CD4-positive, alpha-beta T cell treated with Interleukin-1 beta for 1 hour (primary cell): ENCODE measurements at places on chromosomes 5 and 9.

DNA sequence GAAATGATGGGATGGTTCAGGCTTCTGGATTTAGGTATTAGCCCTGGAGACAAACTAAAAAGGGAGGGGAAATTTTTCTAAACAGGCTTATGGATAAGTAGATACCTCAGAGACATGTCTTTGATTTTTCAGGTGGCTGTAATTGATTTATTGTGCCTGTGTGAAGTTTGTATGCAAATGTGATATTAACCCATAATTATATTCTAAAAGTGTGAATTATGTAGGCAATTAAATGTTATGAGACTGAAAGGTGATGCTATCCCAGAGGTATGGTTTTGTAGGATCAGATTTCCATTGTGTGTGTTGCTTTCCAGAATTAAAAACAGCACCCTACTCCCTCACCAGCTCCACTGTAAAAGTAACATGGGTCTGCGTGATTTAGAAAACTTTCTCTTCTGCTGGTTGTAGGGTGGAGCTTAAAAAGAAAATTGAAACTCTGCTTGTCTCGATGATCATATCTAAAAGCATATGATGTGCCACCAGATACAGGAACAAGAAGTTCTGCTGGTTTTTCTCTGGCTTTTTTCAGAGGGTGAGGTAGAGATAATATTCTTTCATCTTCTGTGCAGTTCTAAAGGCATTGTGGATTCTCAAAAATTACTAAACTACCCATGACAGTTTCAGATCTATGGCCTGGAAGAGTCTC lies 71.8 kb upstream of the TAF11L2 start:
- DNase-seq = no peak

GRCh38 chr9:20426019-20426418 lies 196.3 kb downstream of the MLLT3 start:
- DNase-seq = no peak

DNA sequence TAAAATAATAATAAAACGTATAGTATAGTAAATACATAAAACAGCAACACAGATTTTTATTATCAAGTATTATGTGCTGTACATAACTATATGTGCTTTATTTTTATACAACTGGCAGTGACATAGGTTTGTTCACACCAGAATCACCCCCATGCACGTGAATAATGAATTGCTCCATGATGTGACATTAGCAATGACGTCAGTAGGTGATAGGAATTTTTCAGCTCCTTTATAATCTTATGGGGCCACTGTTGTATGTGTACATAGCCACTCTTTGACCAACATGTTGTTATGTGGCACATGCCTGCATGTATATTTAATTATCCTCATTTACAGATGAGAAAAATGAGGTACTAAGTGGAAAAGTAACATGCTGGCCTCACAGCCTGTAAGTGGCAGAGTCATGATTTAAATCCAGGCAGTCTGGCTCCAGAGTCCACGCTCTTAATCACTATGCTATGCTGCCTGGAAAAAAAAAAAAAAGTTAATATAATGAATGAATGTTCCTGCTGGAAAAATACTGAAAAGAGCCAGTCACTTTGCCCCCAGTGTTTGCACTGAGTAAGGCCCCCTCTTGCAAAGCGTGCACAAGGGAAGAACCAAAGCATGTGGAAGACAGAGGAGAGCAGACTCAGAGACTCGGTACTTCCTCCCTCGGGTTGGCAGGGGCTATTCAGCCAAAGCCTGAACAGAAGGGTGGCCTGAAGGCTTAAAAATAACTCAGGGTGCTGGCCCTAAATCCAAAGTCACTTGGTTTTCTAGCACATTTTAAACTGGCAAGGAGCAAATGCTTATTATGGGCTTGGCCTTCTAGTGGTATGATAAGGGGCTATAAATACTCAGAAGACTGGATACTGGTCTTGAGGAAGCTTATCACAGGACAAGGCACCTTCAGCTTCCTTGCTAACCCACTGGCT lies 206.8 kb downstream of the GLIS3 start:
- DNase-seq = no peak

- no peak for DNase-seq
Measured at GRCh38 chr9:133958756-133959155, 33.4 kb downstream of the VAV2 start.

DNA sequence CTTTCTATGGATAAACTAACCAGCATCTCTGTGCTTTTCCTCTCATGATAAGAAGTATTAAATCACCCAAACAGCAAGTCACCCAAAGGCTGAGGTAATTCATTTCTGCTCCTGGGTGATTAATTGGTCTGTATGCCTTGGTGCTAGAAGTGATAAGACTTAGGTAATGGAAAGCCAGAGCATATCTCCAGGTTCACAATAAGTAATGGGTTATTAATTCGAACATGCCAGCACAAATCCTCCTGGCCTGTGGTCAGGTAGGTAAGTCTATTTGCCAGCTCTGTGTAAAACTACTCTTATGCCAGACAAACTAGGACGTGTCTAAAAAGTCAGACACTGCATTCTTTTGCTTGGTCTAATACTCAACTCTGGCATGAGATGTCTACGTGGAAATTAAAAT lies 11.2 kb upstream of the ENC1 start:
- DNase-seq = no peak

DNA sequence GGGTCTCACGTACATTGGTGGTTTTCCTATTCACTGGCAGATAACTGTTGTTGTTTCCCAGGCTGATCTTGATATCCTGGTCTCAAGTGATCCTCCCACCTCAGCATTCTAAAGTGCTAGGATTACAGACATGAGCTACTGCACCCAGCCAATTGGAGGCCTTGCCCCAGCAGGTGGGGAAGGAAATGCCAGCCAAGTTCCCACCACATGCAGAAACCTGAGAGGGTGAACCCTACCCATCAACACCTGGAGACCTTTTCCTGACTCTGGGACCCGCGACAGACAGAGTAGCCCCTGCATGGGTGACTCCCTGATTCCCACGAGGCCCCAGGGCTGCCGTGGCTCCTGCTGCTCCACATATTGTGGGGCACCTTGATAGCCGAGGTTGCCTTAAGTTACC lies 107.7 kb downstream of the GDA start:
- no peak for DNase-seq

GRCh38 chr5:55294935-55295334 lies 12.6 kb downstream of the DHX29 start:
- DNase-seq = no peak

DNA sequence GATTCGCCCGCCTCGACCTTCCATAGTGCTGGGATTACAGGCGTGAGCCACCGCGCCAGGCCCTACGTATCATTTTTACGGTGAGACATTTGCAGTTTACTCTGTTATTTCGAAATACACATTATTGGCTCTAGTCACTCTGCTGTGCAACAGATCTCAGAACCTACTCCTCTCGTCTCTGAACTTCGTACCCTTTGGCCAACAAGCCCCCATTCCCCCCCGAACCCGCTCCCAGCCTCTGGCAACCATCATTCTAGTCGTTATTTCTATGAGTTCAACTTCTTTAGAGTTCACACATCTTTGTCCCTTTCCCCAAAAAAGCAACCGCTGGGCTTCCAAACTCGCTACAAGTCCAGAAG lies 735 bp downstream of the PTGR1 start:
- DNase-seq = no peak

DNA sequence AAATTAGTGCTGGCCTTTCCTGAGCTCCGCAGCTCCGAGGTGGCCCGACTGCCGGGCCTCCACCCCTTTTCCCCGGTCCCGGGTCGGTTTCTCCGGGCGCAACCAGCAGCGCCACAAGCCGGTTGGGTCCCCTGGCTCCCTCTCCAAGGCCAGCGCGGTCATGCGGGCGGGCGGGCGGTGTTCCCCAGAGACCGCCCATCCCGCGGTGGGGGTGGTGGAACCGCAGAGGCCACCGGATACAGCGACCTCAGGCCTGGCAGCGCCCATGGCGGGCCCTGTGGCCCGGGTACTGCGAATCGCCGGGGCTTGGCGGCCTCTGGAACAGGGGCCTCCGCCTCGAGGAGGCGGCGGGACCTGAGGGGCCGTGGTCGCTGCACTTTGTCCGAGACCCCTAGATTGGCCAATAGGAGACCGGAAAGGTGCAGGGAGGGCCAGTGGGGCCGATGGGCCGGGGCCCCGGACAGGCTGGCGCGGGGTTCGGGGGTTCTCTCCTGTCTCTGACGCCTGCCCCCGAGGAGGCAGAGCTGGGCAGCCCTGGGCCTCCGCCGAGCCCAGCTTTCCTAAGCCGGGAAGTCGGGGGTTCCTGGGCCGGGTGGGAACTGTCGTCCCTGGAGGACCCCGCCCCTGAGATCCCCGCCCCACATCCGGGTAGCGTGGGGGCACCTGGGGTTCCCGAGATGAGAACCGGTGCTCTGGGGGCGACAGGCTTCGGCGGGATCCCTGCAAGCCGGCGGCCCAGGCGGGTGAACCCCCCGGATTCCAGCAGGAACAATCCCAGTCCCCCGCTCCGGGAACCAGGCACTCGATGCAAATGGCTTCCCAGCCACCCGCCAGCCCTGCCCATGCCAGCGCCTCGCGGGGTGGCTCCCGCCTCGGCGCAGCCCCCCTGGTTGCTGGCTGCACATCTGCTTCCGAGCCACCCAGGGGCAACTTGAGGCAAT lies 293.9 kb downstream of the ZSWIM6 start:
- peak; percentile 38 for DNase-seq
